Psoas muscle (tissue), 8 donors: ENCODE measurements at places on chromosomes 12 and 14.

GRCh38 chr12:25200703-25201102 lies 5.7 kb downstream of the ETFRF1 start:
- DNase-seq, result no peak

GRCh38 chr12:32926963-32927362 lies 30.4 kb upstream of the PKP2 start:
- DNase-seq, result no peak

GRCh38 chr14:73369428-73369827 lies 88.9 kb downstream of the NUMB start:
- no peak for DNase-seq

GRCh38 chr12:23795494-23795893 lies 154.0 kb downstream of the SOX5 start:
- DNase-seq, result no peak

DNA sequence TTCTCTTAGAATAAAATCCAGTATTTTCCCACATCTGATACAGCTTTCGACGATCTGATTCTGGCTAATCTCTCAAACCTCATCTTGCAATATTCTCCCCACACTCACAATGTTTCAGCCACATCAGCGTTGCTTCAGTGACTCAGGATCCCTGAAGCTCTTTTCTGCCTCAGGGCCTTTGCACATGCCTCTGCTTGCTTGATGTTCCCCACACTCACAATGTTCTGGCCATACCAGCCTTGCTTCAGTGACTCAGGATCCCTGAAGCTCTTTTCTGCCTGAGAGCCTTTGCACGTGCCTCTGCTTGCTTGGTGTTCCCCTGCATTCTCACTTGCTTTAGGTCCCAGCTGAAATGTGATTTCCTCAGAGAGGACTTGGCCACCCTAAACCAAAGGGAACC lies 2.6 kb downstream of the C12orf42 start:
- no peak for DNase-seq

- no peak for DNase-seq
Measured at GRCh38 chr14:92437309-92437708, 76.3 kb upstream of the RIN3 start.

- DNase-seq, result no peak
Measured at GRCh38 chr14:95300697-95301526, 18.8 kb downstream of the CLMN start.

DNA sequence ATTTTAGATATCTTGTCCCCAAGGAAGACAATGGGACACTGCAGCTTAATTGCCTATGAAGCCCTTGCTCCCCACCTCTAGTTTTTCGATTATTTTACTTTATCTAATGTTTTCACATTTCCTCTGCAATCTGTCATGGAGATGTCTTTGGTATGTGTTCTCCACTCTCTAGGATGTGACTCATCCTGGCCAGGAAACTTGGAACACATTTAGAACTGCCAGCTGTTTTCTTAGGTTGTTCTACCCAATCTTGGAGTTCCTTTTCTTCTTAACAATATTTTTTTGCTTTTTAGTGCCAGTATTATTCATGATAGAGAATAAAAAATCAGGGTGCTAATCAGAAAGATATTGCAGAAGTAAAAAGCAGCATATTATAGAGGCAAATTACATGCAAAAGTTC lies 101.7 kb upstream of the CLEC14A start:
- no peak for DNase-seq

DNA sequence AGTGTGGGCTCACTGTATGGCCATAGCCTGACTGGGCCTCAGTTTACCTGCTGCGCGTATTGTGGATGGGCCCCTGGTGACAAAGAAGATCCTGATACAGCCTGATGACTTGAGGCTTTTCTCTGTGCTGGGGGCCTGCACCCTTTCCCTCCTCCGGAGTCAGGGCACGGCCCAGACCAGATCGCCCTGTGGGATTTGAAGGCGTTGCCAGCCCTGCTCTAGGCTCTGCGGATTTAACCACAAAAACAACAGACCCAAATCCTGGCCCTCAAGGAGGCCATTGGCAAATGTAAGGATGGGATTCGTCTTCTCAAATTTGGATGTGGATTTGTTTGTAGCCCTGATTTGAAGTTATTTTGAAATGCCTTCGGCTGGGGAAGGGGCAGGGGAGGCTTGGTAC lies 195.8 kb downstream of the TSPAN9 start:
- DNase-seq, result no peak

DNA sequence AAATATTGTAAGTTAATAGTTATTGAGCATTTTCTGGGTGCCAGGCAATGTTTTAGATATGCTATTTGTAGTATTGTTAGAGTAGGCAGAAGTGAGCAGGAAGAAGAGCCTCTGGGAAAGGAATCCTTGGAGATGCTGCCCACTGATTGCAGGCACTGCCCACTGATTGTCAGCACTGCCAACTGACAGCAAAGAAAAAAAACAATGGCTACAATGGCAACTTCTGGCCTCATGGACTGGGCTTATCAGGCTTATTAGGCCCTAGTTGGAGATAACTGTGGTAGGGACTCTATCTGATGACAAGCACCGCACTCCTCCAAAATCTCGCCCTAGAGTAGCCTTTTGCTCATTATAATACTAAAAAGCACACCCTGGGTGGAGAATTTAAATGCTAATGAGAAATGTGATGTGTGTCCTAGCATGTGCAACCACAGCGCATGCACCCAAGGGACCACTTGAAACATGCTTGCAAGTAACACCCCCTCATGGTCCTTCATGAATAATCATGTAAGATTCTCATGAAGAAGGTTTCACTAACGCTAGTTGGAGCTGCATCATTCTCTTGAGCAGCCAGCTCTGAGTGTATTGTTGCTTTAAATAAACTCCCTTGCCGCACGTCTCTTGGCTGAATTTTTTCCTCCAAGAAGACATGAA lies 103.5 kb upstream of the PPP4R3A start:
- DNase-seq, result no peak

- no peak for DNase-seq
Measured at GRCh38 chr12:121391619-121392324, 8.1 kb upstream of the RNF34 start.
